ENCODE measurements at places on chromosomes 16 and 17.

DNA sequence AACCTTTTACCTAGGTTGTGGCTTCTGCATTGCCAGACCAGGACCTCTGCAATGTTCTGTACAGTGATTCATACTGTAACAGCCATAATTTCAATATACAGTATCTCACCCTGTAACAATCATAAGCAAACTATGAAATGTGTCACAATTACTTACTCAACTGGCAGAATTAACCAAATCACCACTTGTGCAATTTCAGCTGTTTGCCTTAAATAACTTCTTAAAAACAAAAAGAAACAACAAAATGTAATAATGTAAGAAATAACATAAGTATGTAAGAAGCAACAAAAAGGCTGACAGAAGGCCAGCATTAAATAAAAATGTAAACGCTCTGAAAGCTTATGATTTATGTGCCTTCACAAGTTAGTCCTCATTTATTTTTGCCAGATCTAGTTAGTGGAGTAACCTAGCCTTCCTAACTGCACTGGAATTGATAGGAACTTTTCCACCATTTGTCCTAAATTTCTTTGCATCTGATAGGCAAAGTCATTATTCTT, 96.9 kb downstream of the SKAP1 start:
- DNase-seq, result no peak

DNA sequence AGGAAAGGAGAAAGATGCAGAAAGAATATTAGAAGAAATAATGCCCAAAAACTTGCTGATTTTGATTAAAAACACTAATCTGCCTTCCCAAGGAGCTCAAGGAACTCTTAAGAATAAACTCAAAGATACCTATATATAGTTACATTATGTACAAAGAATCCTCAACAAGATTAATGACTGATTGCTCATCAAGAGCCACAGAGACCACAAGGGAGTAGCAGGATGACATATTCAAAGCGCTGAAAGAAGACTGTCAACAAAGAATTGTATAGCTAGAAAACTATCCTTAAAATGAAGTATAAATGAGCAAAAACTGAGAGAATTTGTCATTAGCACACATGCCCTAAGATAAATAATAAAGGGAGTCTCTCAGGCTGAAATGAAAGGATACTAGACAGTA, 6.2 kb downstream of the LPCAT2 start:
- DNase-seq, result no peak

GRCh38 chr17:20992416-20992815, 50.4 kb downstream of the USP22 start:
- DNase-seq, result no peak

- no peak for DNase-seq
Measured at GRCh38 chr17:59193336-59193862, 16.4 kb upstream of the SMG8 start.

- no peak for DNase-seq
Measured at GRCh38 chr17:79517827-79518584, 92.8 kb downstream of the RBFOX3 start.

DNA sequence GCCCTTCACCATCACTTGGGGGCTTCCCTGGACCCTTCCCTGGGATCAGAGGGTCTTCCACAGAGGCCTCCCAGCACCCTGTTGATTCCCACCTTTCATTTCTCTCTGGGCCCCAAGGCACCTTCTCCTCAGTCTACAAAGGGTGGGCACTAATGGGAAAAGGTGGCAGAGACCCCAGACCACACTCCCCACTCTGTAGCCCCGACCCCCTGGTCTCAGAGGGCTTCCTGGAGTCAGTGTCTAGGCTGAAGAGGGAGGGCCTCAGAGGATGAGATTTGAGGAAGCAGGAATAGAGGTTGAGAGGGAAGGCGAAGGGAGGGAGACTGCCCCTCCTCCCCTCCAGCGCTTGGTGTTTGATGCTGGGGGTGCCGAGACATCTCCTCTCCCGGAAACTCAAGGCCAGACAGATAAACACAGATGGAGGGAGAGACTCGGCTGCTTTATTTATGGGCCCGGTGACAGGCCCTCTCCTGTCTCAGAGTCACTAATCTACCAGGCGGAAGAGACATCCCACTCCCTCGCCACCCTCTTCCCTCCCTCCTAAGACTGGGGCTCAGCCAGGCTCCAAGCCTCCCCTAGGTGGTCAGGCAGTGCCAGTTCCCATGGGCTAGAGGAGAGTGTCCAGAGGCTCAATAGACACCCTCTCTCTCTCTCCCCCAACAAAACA, 18.5 kb upstream of the SP2 start:
- no peak for DNase-seq

Measured in NCI-H187 treated with DMSO at 0.1 percent for 48 hours (cell line).